Smooth muscle cell of the umbilical artery (primary cell): ENCODE measurements at places on chromosomes 11 and 22. TPM values are rescaled to one million over a fixed set of nuclear protein-coding genes. Genes with fewer than 3 reads are reported as not detected.

Gene RNF121
- 49.9 and 53.7 TPM in 2 replicates for total RNA-seq

Gene MLC1
- 0.18 and 0.59 TPM in 2 replicates for total RNA-seq

Gene KCNK4
- not detected in 2 replicates for total RNA-seq

Gene INS
- total RNA-seq, result not detected in 2 replicates

Gene MMP1
- total RNA-seq, result 47.9 and 122 TPM in 2 replicates
